ENCODE measurements at places on chromosomes 13 and 19.

- no peak for DNase-seq
- no peak overlapping the region for H3K27ac ChIP-seq
- H3K4me1 ChIP-seq: peaks cover 40% of the 10 kb centered on the region
- no peak overlapping the region for H3K4me3 ChIP-seq
Measured at GRCh38 chr19:1018393-1018792, 2.5 kb downstream of the TMEM259 start.

DNA sequence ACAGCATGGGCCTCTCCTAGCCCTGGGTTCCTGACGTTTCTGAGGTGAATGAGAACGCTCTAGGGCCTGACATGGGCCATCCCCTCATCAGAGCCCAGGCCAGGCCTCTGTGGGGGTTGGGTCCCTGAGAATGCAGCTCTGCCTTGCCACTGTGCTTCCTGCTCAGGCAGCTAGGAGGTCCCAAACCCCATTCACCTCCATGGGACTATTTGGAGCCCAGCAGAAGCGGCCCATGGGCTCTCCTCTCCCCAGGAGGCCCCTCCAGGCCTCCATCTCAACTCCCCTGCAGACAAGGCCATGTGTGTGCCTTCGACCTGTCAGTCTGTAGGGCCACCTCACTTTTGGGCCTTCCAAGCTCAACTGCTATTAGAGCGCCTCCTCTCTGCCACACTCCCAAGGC is 36.9 kb downstream of the ELL start:
- peaks cover 14% of the 10 kb centered on the region for H3K4me1 ChIP-seq
- no peaks in the 10 kb centered on the region for H3K36me3 ChIP-seq
- no peak overlapping the region for H3K4me3 ChIP-seq
- no peak overlapping the region for H3K27ac ChIP-seq
- no peak for DNase-seq
- H3K27me3 ChIP-seq: no peaks in the 10 kb centered on the region

DNA sequence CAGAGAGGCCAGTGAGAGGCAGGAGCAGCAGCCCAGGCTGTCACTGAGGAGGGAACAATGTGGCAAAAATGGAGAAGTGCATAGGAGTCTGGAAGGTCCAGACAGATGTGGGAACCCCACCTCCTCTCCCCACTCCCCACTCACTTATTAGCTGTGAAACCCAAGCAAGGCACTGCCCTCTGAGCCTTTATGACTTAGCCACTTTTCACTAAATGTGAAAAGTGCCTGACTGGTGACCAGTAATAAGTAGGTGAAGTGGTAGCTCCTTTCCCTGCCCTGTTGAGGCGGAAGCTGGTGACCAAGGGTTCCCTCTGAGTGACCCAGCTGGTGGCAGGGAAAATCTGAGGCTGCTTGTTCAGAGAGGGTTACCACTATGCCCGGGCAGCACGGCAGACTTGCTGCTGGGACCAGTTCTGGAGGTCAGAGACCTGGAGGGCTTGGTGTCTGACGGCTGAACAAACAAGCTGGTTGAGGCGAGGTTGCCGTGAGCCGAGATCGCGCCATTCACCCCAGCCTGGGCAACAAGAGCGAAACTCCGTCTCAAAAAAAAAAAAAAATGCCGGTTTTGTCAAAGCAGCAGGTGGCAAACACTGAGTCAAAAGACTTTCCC is 80.0 kb downstream of the ZNF429 start:
- no peaks in the 10 kb centered on the region for H3K27me3 ChIP-seq
- H3K36me3 ChIP-seq: no peaks in the 10 kb centered on the region
- no peak overlapping the region for H3K4me3 ChIP-seq
- DNase-seq: no peak
- no peak overlapping the region for H3K27ac ChIP-seq
- no peaks in the 10 kb centered on the region for H3K4me1 ChIP-seq

GRCh38 chr19:30064771-30065494 is 122.9 kb downstream of the URI1 start:
- peaks cover 1% of the 10 kb centered on the region for H3K4me1 ChIP-seq
- H3K36me3 ChIP-seq: no peaks in the 10 kb centered on the region
- DNase-seq: no peak
- H3K27me3 ChIP-seq: no peaks in the 10 kb centered on the region

- H3K4me3 ChIP-seq: no peak overlapping the region
- H3K36me3 ChIP-seq: no peaks in the 10 kb centered on the region
- no peak overlapping the region for H3K27ac ChIP-seq
- no peaks in the 10 kb centered on the region for H3K27me3 ChIP-seq
Measured at GRCh38 chr19:42370626-42371175, 19.4 kb downstream of the CNFN start.

DNA sequence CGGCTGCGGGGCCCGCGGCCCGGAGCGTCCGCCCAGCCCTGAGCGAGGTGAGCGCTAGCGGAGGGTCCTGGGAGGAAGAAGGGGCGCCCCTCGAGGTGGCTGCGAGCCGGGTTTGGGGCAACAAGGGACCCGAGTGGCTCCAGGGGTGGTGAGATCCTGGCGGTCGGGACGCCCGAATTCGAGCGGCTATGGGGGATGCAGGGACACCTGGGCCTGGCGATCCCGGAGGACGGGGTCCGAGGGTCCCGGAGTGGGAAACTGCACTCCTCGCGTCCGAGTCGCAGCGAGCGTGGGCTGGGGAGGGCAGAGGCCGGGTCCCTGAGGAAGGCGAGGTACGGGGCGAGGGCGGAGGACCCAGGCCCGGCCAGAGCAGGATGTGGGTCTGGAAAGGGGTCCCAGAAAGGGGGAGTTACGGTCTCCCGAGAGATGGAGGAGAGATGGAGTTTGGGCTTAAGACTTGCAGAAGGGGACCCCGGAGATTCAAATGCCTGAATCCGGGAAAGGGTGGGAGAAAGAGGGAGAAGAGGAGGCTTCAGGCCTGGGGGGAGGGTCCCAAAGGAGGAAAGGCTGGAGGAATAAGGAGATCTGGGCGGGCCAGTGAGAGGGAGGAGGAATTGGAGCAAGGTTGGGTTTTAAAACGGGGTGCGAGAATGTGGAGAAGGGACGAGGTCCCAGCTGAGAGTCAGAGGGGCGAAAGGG is 542 bp downstream of the CACNG7 start:
- peaks cover 2% of the 10 kb centered on the region for H3K4me1 ChIP-seq
- DNase-seq: no peak
- no peaks in the 10 kb centered on the region for H3K36me3 ChIP-seq
- H3K27me3 ChIP-seq: peaks cover 40% of the 10 kb centered on the region
- no peak overlapping the region for H3K4me3 ChIP-seq

Data from prostate gland (tissue), 2 donors.